ENCODE measurements at places on chromosomes 6 and 20. TPM values are rescaled to one million over a fixed set of nuclear protein-coding genes. Genes with fewer than 3 reads are reported as not detected.

Gene DZANK1
- 1.4 TPM for total RNA-seq

Gene BTNL2
- total RNA-seq, result not detected

Gene SLC52A3
- 2.7 TPM for total RNA-seq

Gene RAB44
- total RNA-seq, result 0.07 TPM

Gene ADGRF1
- 5.3 TPM for total RNA-seq

Gene TREM1
- 1.4 TPM for total RNA-seq

Gene PPIL6
- 1.6 TPM for total RNA-seq

Gene CAPN11
- total RNA-seq, result not detected

Measured in kidney epithelial cell (primary cell).